ENCODE measurements at places on chromosomes 3 and 15. TPM values are rescaled to one million over a fixed set of nuclear protein-coding genes. Genes with fewer than 3 reads are reported as not detected.

Gene ITGB5
- 112 TPM for total RNA-seq

Gene WNT7A
- not detected for total RNA-seq

Gene LDHAL6B
- not detected for total RNA-seq

Gene FAH
- 28.2 TPM for total RNA-seq

Gene MFGE8
- total RNA-seq: 290 TPM

Gene DLL4
- total RNA-seq: 10.7 TPM

Gene PLA2G4B
- 3.6 TPM for total RNA-seq

Gene RASL12
- total RNA-seq: 19.7 TPM

Gene LCTL
- total RNA-seq: not detected

Gene CRABP1
- total RNA-seq: not detected

Gene TTLL13
- total RNA-seq: not detected

Gene MAGI1
- total RNA-seq: 34.1 TPM

Gene DOCK3
- 3.6 TPM for total RNA-seq

Gene CD96
- 0.65 TPM for total RNA-seq

Gene AHSG
- total RNA-seq: not detected

Gene CASR
- total RNA-seq: not detected

Gene CCR2
- total RNA-seq: 0.91 TPM

Gene MRPS25
- total RNA-seq: 152 TPM

Gene ENTPD3
- 0.30 TPM for total RNA-seq

Gene CAND2
- total RNA-seq: 61.6 TPM

Gene ANKDD1A
- total RNA-seq: 1.4 TPM

Gene ISL2
- not detected for total RNA-seq

Gene GHRL
- total RNA-seq: not detected

Gene SEMA5B
- 2.1 TPM for total RNA-seq

Gene PLS1
- 1.9 TPM for total RNA-seq

Gene CCR8
- not detected for total RNA-seq

Gene CCR9
- not detected for total RNA-seq

Gene FOXL2
- not detected for total RNA-seq

Gene CD200R1
- total RNA-seq: 0.75 TPM

Gene LINGO1
- total RNA-seq: 0.81 TPM

Gene LAMB2
- 568 TPM for total RNA-seq

Gene SPSB4
- total RNA-seq: 7.3 TPM

Gene CFAP44
- total RNA-seq: 3.2 TPM

Gene FOXB1
- not detected for total RNA-seq

Gene SCN11A
- total RNA-seq: 0.05 TPM

Gene C3orf80
- not detected for total RNA-seq

Gene CCDC71
- 9.4 TPM for total RNA-seq

Gene CCDC191
- 1.1 TPM for total RNA-seq

Gene THOC7
- total RNA-seq: 84.9 TPM

Gene SI
- not detected for total RNA-seq

Data from Right ventricle myocardium superior (tissue), 1 donor.